Esophagus (tissue), 2 donors: ENCODE measurements at places on chromosomes 3 and 15. TPM values are rescaled to one million over a fixed set of nuclear protein-coding genes. Genes with fewer than 3 reads are reported as not detected.

The NEK10 gene
- polyA plus RNA-seq, result 0.55 TPM

The CACNA2D2 gene
- 0.28 TPM for polyA plus RNA-seq

The LCTL gene
- polyA plus RNA-seq, result not detected

The SLC9A9 gene
- 11.9 TPM for polyA plus RNA-seq
